DMS79 (cell line): ENCODE measurements at places on chromosomes 5 and 9.

DNA sequence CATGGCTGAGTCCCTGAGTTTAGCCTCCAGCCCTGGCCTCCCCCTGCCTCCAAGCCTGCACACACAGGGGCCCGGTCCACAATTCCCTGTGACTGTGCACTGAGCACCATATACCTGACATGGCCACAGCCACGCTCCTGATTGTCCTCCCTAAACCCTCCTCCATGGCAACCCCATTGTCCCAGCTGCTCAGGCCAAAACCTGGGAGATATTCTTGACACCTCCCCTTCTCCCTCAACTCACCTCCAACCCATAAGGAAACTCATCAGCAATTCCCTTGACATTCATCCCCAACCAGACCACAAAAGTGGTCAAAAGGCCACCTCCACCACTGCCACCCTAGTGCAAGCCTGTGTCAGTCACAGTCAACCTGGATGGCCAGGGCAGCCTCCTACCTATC, 107.5 kb upstream of the MVB12B start:
- no peak for DNase-seq

- DNase-seq: no peak
Measured at GRCh38 chr5:63690546-63690945, 271.7 kb downstream of the HTR1A start.

- DNase-seq: peak; percentile 75
Measured at GRCh38 chr9:37994639-37995347, 74.2 kb downstream of the SHB start.

DNA sequence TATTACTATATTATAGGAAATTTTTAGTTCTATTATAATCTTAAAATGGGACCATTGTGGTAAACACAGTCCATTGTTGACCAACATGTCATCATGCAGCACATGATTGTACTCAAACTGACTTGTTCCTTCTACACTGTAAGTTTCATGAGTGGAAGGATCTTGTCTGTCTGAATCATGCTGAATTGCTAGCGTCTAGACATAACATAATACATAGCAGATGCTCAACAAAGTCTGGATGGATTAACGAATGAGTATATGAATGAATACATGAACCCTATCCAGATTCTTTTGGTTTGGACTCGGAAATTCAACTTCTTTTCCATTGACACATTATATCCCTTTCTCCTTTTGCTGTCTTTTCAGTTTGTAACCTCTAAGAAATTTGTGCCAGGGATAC, 429.2 kb upstream of the SGCD start:
- DNase-seq: no peak

DNA sequence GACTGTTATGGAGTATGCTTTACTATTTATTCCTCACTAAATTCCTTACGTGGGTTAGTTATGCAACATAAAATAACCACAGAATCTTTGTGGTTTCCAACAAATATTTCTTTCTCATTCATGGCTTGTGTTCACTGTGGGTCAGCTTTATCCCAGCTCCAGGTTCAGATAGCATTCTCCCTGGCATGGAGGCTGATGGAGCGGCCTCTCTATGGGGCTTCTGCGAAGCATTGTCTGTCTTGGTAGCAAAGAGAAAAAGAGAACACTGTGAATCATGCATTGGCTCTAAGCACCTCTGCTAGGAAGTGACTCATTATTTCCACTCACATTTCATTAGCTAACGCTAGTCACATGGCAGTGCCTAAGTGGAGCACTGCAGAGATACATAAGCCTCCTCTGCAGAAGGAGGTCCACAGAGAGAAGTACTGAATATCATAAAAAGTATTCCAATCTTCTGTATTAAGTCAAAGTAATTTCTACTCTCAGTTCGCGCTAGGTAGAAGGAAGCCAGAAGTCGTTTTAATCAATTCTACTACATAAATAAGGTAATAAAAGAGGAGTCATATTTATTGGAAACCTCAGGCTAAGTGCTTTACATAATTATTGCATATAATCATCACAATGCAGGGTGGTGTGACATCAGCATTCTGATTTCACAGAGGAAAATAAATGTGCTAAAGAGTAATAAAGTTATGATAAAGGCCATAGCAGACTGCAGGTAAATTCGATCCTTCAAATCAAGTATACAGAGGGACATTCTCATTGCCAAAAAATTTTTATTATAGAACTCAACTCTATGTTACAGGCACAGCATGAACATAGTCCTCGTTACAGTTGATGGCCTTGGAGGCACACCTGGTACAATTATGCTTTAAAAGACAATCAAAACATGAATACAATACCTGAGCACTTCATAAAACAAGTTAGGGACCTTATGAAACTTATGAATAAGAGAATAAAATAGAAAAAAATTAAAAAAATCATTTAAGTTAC, 531.1 kb downstream of the CETN3 start:
- no peak for DNase-seq

GRCh38 chr9:95508968-95509850, 7.6 kb downstream of the PTCH1 start:
- DNase-seq: peak; percentile 81

- DNase-seq: no peak
Measured at GRCh38 chr5:100761192-100761591, 141.9 kb downstream of the ST8SIA4 start.

DNA sequence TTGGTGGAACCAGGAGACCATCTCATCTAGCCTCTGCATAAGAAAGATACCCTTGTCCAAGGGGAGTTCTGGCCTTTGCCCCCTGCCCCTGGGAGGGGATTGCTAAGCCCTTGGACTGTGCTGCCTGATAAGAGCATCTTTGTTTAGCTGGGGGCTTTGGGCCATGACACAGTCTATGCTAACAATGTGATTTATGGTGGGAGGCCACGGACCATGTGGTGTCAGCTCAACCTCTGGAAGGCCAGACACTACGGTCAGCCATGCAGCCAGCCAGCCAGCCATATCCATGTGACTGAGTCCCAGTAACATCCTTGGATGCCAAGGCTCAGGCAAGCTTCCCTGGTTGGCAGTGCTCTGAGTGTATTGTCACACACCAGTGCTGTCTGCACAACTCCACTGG, 244.4 kb downstream of the FSTL4 start:
- no peak for DNase-seq

- DNase-seq: peak; percentile 25
Measured at GRCh38 chr9:135480071-135480939, 723 bp downstream of the PPP1R26 start.

DNA sequence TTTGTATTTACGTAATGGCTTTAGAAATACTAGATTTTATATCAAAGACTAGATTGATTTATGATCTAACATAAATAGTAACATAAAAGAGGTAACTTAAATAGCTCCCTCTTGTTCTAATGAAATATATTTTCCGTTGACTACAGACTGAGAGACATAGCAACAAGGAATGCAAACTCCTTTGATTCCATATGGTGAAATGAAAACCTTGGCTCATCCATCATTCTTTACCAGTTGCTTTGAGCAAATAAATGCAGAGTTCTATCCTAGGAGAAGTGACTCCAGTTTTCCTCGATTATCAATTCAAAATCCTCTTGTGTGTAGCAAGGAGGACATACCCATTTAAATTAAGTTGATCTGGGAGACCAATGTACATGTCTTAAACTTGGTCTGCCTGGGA, 18.0 kb upstream of the JAKMIP2 start:
- no peak for DNase-seq

DNA sequence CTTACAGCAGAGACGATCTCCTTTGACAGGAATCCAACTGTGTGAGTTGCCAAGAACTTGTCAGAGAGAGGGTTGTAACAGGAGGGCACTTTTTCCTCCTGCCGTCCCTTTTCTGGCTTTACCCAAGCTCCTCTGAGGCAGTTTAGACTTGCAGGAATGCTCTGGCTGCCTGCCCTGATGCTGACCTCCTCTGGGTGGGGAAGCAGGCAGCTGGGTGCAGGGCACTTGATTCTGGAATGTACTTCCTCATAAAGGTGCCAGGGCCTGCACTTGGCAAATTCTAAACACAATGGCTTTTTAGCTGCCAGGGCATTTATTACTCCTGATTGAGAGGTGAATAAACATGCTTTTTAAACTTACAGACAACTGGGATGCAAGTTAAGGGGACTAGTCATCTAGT, 190.4 kb downstream of the EPB41L4A start:
- peak; percentile 72 for DNase-seq

GRCh38 chr5:181167814-181168488, 20.6 kb downstream of the OR2V2 start:
- no peak for DNase-seq

DNA sequence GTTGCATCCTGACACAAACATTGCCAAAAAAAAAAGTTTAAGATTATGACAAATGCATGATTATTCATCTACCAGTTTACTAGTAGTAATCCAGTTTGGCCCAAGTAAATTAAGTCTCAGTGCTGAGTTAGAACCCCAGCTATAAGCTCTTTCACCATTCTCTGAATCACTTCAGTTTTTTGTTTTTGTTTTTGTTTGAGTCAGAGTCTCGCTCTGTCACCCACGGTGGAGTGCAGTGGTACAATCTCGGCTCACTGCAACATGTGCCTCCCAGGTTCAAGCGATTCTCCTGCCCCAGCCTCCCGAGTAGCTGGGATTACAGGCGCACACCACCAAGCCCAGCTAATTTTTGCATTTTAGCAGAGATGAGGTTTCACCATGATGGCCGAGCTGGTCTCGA, 1.5 kb upstream of the PCYOX1L start:
- no peak for DNase-seq

DNA sequence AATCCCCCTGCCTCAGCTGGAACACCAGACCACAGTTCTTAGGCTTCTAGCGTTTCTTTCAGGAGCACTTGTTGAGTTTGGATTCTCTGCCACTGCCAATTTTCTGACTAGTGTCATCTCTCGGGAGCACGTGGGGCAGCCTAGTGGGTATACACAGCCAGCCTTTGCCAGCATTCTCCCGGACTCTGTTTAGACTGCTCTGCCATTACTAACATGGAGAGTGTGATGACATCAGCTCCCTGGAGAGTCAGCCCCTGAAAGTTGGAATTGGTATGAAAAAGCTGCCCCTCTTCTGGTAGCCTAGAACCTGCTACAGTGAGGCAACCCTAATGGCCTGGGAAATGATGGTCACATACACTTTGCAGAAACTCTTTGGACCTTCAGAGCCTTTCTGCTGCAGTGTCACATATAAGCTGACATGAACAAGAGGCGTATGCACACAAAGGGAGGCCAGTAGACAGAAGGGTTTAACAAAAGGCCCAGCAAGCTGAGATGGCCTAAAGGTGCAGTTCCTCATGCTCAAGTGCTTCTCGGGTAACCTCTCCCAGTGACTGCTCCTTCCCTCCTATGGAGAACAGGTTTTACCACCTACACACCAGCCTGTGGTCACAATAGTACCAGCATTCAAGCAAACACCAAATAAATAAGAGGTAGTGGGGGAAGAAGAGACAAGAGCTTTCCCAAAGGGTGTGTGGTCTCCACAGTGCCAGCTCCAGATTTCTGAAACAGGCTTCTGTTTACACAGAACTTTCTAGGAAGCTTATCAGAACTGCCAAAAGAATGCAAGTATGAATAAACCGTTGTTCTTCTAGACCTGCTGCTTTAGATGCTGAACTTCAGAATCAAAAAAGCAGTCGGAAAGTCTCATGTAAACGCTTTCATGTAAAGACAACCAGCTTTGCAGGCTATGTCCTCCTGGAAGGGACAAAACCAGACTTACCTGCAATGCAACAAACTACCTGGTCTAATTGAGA, 16.5 kb downstream of the SPACA9 start:
- peak; percentile 84 for DNase-seq

- no peak for DNase-seq
Measured at GRCh38 chr5:59218424-59219045, 635.7 kb downstream of the RAB3C start.

DNA sequence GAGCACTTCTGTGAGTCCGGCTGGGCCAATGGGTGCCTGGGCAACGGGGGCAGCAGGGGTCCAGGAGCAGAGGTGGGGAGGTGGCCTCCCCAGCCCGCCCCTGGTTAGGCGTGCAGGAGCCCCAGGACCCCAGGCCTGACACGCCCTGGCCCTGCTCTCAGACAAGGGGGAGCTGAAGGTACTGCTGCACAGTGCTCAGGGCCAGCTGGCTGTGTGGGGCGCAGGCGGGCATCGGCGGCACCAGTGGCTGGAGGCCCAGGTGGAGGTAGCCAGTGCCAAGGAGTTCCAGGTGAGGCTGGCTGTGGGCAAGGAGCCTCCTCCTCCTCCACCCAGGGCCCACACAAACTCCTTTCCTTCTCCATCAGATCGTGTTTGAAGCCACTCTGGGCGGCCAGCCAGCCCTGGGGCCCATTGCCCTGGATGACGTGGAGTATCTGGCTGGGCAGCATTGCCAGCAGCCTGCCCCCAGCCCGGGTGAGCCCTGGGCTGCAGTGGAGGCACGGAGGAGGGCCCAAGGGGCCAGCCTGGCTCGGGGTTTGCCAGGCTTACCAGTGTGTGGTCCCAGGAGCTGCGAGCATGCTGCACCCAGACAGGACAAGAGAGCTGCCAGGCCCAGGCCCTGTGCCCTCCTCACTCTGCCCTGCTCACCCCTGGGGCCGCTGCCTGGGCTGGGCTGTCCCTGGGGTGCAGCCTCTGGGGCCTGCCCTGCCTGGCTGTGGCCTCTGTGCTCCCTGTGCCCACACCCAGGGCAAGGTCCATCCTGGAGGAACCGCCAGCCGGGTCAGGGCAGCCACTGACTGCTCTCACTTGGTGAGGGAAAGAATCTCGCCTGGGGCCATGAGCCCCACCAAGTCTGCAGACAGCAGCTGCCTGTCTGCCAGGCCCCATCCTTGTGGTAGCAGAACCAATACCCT, 7.0 kb downstream of the MAMDC4 start:
- DNase-seq: no peak

GRCh38 chr5:14810282-14810681, 61.3 kb downstream of the ANKH start:
- no peak for DNase-seq

DNA sequence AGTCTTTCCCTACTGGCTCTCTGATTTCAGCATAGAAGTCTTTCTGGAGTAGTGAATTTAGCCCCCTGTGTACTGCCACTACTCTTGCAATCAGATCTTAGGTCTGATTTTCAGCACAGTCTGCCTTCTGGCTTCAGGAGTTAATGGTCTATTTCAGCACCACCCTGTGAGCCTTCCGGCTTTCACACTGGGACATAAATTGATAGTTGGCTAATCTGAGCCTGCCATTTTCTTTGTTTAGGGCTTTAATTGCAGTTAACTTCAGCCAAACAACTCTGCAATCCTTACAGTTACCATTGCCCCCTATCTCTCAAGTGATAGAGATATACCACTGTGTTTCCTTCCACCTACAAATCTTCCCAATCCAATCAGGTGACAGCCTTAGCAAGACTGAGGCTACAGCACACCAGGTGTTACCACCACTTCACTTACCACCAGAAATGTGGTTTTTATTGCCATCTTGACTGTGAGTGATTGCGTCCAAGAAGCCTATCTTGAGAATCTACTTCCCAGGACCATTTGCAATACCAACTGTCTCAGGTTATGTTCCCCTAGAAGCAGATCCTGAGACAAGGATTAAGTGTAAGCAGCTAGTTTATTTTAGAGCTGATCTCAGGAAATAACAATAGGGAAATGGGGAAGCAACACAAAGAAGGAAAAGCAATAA, 51.9 kb upstream of the NEK6 start:
- peak; percentile 58 for DNase-seq

DNA sequence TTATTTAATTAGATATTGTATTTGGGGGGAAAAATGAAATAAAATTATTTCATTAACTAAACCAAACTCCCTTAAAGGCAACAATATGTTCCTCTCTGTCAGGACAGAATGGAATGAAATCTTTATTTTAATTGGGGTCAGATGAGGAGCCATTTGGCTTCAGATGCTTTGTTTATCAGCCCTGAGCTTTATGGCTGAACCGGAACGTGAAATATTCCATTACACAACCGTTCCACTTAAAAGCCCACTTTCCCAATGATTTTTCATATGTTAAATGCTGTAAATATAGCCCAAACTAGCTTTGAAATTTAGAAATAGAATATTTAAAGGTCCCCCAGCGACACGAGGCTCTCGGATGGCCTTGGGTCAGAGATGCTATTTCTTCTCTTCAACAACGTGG, 149.5 kb downstream of the CRB2 start:
- no peak for DNase-seq

- DNase-seq: no peak
Measured at GRCh38 chr5:53642061-53642460, 81.6 kb downstream of the NDUFS4 start.
